NCI-H187 treated with DMSO at 0.1 percent for 48 hours (cell line): ENCODE measurements at places on chromosomes 4 and X.
A peak's percentile ranks its signal among the peaks of the same experiment; 100 is the strongest.

DNA sequence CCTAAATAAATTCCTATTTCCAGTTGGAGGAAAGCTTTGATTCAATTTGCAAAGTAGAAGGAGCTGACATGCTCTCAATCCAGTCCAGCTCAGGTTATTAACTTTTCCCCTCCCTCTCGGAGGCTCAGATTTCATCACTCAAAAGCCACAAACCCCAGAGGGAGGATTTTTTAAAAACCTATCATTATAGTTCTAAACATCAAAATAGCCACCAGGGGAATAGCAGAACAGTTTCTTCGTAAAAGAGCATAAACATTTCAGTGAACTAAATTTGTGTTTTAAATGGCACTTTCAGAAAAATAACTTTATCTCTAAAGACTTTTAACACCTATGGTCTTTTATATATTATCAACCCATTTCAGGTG, 8.8 kb downstream of the GPRIN3 start:
- DNase-seq = peak; percentile 43

GRCh38 chr4:34718576-34719245, 1525.6 kb downstream of the ARAP2 start:
- no peak for DNase-seq

GRCh38 chr4:133152330-133152821, 3.3 kb downstream of the PCDH10 start:
- DNase-seq = no peak

- DNase-seq = no peak
These were observed 1137.6 kb downstream of the C4orf33 start for GRCh38 chr4:130233377-130234047.

DNA sequence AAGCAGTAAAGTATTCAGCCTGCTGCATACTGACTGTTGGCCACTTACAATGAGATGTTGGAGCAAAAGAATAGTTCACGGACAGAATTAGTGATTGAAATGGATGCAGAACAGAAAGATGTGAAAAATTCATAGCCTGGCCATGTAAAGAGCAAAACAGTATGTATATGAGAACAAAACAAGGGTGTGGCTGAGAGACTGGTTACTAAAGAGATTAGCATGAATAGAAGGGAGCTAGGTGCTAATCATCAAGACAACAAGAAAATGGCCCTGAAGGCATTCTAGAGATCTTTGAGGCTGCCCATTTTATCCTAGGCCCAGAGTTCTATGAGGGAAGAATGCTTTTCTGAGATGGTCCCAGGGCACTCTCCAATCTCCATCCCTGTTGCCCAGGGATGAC, 208.5 kb downstream of the ARHGEF9 start:
- no peak for DNase-seq

GRCh38 chr4:116982656-116983055, 102.7 kb downstream of the TRAM1L1 start:
- DNase-seq = no peak

DNA sequence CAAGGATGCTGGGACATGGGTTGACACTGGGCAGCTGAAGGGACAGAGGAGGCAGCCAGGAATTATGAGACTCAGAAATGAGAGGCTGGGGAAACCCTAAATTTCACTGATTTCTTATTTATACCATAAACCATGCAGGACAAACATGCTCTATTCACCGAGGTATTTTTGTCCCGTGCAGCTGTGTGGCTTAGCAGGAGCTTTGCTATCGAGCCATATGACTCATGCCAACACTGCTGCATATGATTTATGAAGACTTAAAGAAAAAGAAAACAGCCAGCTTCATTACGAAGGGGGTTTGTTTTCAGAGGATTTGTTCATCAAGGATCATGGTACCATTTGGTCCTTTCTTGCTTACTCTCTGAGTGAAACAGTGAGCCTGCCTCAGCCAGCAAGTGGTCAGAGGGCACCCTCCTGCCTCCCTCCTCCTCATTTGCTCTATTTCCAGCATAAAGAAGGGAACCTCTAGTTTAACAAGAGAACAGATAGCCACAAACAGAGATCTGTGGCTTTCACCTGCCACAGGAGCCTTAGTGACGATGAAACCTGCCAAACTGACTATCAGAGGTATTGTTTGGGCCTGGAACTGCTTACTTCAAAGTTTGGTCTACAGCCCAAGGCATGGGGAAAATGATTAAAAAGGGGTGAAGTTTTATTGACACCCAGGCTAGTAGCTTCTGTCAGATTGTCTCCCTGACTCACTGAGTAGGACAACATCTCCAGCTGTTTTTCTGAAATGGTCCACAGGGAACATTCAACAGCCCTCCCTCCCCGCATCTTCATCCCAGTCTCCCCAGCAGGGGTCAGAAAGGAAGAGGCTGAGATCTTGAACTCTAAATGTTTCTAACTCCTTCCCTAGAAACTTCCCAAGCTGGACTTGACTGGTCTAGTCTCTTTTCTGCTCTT, 80.1 kb upstream of the MAML3 start:
- no peak for DNase-seq

- DNase-seq = no peak
These were observed 197.3 kb upstream of the LNX1 start for GRCh38 chr4:53788621-53789020.
